ENCODE measurements at places on chromosomes 13 and 19. TPM values are rescaled to one million over a fixed set of nuclear protein-coding genes. Genes with fewer than 3 reads are reported as not detected.

Gene AMER2
- 0.14 TPM for total RNA-seq

GRCh38 chr13:56700324-56700723, 440.4 kb upstream of the PRR20A start:
- no peak for DNase-seq

GRCh38 chr13:91375116-91375729, 23.2 kb upstream of the GPC5 start:
- no peak for DNase-seq

- DNase-seq = no peak
These were observed 8.0 kb downstream of the C19orf81 start for GRCh38 chr19:50657222-50657669.

Gene KCTD4
- 1.9 TPM for total RNA-seq

- DNase-seq = no peak
These were observed 69.4 kb upstream of the GJB6 start for GRCh38 chr13:20301403-20302071.

Gene ZNF766
- total RNA-seq = 1.1 TPM

Gene KIR2DL4
- not detected for total RNA-seq

Gene SLC10A2
- not detected for total RNA-seq

Gene CGB2
- not detected for total RNA-seq

Gene ZNF846
- 18.1 TPM for total RNA-seq

Gene GIPC3
- total RNA-seq = 0.60 TPM

GRCh38 chr19:28456708-28457320, 756.1 kb downstream of the UQCRFS1 start:
- DNase-seq = no peak

Gene PRSS57
- total RNA-seq = not detected

Gene GDF15
- 43.0 TPM for total RNA-seq

DNA sequence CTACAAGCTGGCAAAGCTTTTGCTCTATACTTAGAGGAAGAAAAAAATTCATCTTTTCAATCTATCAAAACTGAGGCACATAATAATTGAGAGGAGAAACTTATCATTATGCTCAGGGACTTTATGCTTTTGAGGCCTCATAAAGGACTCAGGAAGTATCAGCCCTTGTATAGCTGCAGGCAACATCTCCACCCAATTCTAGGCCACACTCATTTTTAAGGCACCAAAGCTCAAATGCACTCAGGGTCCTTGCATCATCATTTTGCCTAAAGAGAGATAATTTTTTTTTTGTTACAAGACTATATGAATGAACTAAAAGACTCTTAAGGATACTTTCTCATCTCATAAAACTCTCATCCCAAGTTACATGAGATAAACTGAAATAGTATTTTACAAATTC, 78.5 kb downstream of the PCDH9 start:
- DNase-seq = no peak

DNA sequence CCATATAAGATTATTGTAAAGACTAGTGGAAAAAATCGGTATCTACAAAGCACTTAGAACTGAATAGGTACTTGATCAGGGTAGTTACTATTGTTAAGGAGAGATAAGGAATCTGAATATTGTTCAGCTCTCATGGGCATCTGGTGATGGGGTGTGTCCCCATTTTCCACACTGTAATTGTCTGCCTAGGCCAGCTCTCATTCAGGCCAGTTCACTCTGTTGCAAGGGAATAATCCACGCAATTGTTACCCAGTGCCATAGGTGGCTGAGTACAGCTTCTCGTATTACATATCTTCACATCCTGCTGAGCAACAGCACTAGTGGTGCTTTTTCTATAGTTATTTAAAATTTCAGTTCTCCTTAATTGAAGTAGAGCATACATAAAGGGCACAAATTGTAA, 45.6 kb upstream of the C13orf42 start:
- no peak for DNase-seq

Gene MYO1F
- total RNA-seq = 70.7 TPM

GRCh38 chr13:45092663-45093062, 27.6 kb upstream of the GTF2F2 start:
- DNase-seq = no peak

Gene CDX2
- 119 TPM for total RNA-seq

DNA sequence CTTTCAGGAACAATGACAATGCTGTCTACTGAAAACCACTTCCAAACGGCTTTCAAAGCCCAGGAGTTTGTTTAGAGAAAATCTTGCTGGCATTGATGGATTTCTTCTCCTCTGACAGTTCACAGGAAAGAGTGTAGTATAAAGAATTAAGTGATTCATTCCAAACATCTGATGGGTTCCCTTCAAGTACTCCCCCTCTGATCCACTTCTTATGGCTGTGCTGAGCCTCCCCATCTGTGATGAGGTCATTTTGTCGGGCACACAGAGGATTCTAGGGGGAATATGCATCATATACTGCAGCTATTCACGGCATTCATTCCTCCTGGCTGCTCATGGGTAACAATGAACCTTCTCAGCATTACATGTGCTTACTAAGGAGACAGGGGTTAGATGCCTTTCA, 107.9 kb downstream of the RGCC start:
- DNase-seq = no peak

GRCh38 chr13:78137404-78138142, 218.9 kb upstream of the EDNRB start:
- no peak for DNase-seq

- DNase-seq = no peak
These were observed 897 bp upstream of the DMKN start for GRCh38 chr19:35514282-35514809.

DNA sequence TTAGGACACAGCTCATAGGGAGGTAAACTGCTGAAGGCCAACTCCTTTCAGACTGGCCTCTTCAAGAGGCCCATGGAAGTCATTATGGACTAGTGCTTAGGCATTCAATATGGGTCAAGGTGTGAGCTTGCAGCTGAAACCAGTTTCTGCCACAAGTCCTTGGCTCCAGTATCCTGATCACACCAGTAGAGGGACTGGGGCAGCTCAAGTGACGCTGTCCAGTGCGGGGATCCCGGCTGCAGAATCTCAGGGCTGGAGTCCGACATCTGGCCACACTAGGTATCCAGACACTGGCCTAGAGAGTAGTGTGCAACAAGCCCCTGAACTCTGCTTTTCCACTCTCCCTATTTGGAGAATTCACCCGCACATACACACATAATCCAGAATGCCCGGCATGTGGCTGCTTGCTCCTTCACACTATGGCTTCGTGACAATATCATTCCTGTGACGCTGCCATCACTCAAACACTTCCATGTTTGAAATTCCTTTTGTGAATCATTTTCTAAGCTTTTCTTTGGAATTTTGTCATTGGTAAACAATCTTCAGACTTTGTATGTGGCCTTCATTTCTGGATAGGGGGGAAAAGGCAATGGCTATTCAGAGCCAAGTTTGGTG, 425.1 kb downstream of the EFNB2 start:
- no peak for DNase-seq

Gene LAIR1
- total RNA-seq = 11.5 TPM

Gene RNF113B
- total RNA-seq = not detected

DNA sequence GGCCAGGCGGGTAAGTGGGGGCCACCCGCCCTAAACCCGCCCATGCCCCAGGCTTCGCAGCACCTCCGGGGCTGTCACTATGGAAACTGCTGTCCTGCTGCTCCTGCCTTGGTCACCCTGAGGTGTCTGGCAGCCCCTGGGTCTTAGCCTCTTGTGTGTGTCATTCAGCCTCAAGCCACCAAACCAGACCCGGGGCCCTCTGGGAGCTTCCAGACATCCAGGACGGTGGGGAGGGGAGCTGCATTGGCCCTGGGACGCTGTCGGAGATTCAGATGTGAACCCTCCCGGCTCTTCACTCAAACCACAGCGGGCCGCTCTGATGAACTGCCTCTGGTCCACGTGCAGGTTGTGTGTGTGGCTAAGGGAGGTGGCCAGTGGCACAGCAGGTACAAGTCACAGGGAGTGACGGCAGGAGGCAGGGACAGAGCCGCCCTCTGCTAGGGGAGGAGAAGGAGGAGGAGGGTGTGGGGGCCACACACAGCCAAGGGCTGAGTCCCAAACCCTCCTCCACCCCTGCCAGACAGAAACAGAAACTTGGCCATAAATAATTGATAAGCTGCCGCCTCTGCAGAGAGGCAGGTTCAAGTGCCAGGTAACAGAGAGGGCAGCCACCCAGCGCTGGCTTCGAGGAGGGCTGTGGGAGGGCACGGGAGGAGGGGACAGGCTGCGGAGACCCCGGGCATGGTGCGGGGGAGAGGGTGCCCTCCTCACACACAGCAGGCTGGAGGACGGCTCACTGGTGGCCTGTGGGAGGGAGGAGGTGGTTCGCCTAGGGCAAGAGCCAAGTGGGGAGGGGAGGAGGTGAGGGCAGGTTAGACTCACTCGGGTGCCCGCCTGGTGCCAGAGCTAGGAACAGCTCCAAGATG, 8.0 kb downstream of the NANOS3 start:
- peak; percentile 81 for DNase-seq

Gene RB1
- total RNA-seq = 31.0 TPM

DNA sequence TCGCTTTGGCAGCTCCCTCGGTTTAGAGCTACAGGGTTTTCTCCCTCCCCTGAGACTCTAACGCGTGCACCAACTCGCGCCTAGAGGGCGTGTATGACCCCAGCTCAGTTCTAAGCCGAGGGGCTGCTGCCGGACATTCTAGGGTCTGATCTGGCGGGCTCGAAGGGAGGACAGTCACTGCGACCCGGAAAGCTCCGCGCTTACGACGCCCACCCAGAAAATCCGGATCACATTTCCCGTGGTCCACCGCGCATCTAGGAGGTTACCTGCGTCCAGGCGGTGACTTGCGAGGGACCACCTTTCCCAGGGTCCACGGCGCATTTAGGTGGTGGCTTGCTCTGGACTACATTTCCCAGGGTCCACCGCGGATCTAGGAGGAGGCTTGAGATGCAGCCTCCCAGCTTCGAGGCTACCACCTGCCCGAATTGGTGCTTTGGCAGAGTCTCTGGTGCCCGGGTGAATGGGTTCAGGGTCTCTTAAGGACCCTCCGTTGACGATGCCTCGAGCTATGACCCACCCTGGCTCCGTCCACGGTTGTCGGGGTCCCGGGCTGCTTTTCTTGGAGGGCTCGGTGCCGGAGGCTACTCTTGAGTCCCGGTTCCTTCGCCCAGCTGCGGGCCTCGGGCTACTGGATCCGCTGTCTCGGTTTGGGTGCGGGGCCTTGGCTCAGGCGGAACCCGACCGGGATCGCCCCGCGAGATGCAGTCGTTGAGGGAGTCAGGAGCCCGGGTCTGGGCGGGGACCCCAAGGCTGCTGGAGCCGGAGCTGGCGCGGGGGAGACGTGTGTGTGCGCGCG, 30.5 kb downstream of the ZNF146 start:
- DNase-seq = no peak

DNA sequence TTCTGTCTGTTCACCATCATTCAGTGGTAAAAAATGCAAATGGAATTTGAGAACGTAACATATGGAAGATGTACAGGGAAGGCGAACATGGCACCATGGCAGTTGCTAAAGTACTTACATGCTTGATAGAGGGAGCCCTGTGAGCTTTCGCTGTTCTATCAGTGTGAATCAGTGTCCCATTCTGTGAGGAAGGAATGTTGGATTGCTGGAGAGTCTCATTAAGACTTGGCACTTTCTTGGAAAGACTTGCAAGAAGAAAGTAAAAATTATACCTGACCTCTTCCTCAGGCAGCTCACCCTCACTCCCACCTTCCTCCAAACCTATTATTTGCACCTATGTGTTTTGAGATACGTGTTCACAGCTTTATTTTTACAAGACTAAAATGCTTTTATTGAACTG, 43.5 kb downstream of the FREM2 start:
- no peak for DNase-seq

Gene ATP4A
- total RNA-seq = not detected

- DNase-seq = peak; percentile 80
These were observed 4.6 kb upstream of the APC2 start for GRCh38 chr19:1445185-1445931.

GRCh38 chr19:42985588-42985987, 40.7 kb downstream of the PSG11 start:
- no peak for DNase-seq

DNA sequence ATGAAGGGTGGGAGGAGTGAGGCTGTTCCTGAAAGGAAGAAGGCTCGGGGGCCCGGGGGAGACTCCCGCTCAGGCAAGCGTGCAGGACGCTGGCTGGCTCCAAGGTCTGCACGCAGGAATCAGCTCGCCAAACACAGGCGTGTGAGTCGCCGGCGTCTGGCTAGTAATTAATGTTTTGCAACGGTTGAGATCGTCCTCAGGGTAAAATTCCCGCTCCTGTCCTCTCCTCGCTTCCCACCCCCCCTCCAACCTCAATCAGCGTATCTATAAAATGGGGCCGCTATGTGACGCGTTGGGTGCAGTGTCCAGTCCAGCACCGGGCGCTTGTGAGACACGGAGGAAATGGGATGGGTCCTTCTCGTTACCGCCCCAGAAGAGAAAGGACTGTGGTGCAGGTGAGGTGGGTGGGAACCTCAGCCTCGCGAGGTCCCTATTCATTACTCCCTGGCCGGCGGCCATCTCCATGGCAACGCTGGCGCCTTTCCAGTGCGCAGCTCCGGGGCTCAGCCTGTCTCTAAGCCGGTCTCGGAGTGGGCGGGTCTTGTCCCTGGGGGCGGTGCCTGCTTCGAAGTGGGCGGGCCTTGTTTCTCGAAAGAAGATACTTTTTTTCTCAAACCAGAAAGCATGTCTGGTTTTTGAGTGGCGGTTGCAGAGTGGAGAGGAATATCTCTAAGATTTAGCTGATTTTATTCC, 6.5 kb upstream of the ZNF579 start:
- peak; percentile 96 for DNase-seq

Gene ZNF836
- total RNA-seq = 5.6 TPM

Gene MEDAG
- total RNA-seq = 30.8 TPM

DNA sequence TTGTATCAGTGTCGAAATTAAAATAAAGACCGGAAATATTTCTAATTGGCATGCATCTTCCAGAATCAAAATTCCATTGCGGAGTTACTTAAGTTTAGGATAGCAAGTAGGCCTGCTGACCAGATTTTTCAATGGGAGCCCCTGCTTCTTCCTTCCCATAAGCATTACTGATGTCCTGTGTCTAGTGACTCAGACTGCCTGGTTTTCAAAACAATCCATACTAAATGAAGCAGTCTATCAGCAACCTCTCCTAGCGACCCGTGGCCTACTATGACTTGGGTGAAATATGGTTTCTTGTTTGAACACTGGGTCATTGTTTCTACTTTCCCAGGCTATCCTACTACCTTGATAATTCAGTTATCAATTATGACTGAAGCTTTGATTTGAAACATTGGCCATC, 571.6 kb downstream of the TBC1D4 start:
- DNase-seq = no peak

All from transverse colon (tissue), 4 donors.